ENCODE measurements at places on chromosomes 6 and 20.

DNA sequence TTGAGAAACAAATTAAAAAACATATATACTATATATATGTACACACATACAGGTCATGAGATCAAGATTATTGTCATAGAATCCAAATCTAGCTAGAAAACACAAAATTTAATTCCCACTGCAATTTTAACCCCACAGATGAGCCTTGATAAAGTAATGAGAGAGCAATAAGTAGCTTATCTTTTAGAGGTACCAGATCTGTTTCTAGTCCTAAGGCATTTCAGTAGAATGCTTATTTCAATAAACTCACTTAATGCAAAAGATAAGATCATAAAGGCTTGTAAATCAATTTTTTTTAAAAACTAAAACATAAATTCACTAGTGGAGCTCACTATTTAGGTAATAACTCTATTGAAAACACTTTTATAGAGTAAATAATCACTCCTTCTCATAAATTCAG lies 47.2 kb downstream of the PRKN start:
- no peak for DNase-seq

- no peak for DNase-seq
Observed at GRCh38 chr20:51092338-51092737, 69.4 kb upstream of the KCNG1 start.

- no peak for DNase-seq
Observed at GRCh38 chr6:33313105-33313708, 671 bp downstream of the TAPBP start.

DNA sequence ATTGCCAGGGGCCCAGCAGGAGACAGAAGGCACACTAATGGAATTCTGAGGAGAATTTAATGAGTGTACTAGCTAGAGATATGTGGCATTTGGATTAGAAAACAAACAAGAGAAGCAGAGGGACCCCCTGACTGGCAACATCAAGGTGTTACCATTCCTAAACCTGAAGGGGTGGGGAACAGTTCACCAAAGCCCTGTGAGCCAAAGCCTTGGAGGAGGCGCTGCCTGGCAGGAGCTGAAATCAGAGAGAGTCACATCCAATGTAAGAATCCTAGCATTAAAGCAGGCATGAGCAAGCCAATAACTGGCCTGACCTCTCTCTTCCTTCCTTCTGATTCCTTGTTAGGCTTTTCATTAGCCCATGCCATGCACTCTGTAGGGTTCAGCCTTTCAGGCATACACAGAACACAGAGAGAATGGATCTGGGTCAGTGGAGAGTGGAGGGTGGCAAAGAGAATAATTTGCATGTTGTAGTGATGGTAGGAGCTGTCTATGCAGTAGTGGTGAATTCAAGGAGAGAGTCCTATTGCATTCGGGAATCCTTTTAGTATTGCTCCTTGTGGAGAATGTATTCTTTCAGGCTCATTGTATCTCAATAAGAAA lies 367.2 kb upstream of the MAN1A1 start:
- no peak for DNase-seq

- DNase-seq, result no peak
Observed at GRCh38 chr20:46283426-46284039, 24.8 kb downstream of the CDH22 start.
